ENCODE measurements at places on chromosomes 2 and 18.

DNA sequence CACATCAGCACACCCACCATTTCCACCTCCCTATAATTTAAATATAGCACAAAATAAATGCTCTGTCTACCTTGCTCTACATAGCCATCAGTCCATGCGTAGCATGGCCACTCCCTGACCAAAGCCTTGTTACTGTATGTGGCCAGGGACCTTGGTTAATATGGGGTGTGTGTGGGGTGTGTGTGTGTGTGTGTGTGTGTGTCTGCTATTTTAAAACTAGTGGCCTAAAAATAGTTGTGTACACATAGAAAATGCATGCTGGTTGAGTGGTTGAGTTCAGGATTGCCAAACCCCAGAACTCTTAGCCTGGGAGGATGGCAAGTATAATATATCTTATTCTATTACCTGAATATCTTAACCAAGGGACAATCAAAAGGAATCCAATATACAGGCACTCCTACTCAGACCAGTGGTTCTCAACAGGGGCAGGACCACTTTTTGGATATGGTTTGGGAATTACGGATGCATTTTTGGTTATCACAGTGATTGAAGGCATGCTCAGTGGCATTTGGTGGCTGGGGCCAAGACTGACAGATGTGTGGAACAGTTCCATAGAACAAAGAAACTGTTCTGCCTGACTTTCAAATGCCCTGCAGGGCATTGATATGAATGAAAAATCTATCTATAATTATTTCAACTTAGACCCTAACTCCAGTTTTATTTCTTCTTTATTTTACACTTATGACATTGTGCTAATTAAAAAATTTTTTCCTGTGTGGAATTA lies 72.3 kb upstream of the PSME4 start:
- no peak for DNase-seq

DNA sequence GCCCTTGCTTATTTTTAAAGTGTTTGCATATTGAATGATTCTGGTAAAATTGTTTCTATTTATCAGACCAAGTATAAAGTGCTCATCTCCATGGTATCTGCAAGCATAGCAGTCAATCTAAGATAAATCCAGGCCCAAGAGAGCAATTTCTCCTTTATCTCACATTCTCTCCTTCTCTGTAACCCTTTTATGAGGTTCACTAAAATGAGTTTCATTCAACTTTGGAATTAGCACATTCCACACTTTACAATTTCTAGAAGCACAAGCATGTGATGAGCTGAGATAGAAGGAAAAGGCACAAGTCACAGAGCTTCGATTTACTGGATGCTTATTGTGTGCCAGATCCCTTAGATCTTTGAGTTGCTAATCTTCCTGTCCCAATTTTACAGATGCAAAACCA lies 97.3 kb downstream of the CNTNAP5 start:
- DNase-seq, result no peak

GRCh38 chr2:119252186-119253113 lies 28.8 kb downstream of the STEAP3 start:
- DNase-seq, result no peak

DNA sequence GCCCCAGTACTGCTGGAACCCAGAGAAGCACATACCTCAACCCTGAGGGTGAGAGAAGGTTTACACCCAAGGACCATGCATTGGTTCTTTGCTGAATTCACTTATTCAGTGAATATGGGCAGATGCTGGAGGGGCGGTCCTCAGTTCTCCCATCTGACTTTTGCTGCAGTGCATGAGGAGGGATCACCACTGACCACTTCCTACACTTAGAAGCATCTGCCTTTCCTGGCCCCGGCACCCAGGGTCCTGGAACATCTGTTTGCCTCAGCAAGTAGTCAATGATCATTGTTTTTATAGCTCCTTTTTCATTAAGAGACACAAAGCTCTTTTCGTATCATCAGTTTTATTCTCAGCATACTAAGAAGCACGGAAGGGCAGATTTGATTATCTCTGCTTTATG lies 211.4 kb downstream of the SH3RF3 start:
- no peak for DNase-seq

- peak; percentile 10 for DNase-seq
Observed at GRCh38 chr2:157592948-157593347, 35.7 kb downstream of the ACVR1C start.

DNA sequence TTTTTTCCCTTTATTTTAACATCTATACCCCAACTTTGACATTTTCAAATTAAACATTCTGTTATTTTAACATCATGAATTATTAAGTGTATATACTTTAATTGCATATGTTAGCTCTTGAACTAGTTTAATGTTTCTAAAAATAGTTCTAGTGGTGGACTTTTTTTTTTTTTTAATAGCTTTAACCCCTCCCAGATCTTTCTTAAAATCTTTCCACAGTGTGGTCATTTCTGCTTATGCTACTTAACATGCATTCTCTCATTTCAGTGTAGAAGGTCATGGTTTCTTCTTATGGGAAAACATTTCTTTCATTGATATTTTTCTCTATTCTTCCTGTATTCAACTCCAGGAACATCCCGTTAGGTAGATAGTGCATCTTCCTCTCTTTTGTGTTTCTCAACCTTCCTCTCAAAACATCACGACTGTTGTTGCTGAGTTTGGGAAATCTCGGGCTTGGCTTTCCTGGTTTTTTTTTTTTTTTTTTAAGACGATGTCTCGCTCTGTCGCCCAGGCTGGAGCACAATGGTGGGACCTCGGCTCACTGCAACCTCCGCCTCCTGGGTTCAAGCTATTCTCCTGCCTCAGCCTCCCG lies 849 bp upstream of the TMEM18 start:
- DNase-seq, result no peak

GRCh38 chr2:58081000-58081399 lies 34.4 kb downstream of the VRK2 start:
- DNase-seq, result no peak

- DNase-seq, result no peak
Observed at GRCh38 chr2:232022718-232023117, 61.2 kb downstream of the DIS3L2 start.

DNA sequence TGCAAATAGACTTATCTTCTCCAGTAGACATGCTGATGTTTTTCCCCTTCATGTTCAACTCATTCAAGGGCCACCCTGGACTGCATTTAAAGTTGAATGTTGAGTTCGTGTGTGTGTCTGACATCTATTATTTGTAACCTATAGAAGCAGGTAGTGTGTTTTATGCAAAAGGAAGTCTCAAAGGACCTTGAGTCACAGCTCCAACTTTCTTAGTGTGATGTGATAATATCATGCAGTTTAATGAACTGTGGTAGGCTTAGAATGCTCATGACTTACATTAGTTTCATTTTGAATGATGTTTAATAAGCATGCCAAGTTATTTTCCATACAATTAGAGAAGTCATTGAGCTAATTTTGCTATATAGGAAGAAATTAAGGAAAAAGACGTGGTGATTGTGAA lies 67.9 kb downstream of the CERS6 start:
- DNase-seq, result no peak

DNA sequence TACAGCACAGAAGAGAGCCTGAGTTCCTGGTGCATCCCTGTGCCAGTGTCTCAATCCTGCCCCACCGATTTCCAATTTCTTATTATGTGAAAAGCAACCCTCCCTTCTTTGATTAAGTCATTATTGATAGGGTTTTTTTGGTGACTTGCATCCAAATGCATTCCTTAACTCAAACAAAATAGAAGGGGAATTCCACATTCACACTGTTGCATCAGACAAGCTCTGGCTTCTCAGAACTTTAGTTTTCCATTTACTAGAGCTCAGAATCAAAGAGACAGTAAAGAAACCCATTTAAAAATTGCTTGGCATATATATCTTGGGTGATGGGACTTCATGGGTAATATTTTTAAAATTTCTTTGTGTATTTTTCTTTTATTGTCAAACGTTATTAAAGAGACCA lies 13.8 kb upstream of the TMEM200C start:
- DNase-seq, result no peak

DNA sequence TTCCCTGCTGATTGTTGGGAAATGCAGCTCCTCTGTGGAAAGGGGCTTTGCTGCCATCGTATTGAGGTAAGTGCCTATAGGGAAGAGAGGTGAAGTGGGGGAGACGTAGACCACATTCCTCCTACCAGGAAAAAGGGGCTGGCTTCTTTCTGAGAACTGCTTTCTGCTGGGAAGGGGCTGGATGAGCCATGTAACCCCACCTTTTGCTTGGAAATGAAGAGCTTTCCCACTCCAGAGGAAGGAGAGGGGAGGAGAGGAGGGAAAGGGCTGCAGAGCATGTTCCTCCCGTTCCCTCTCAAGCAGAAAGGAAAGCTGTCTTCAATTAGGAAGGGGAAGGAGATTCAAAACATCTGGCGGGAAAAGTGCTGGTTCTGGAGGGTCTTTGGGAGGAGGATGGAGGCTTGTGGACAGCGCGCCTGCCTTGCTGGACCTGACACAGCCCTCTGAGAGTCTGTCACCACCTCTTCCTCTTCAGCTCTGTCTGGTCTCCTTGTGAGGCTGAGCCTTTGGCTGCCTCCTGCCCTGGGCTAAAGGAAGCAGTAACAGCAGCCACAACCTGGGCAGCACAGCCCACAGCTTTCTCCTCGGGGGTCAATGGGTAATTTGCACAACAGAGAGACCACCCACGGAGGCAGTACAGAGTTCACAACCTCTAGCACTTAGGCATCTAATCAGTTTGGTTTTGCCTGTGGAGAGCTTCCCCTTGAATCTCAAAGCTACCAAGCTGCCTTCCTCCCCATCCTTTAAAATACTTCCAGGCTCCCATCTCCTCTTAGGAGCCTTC lies 410.0 kb upstream of the TNP1 start:
- no peak for DNase-seq

GRCh38 chr2:153886833-153887232 lies 15.1 kb downstream of the GALNT13 start:
- DNase-seq, result no peak

GRCh38 chr2:197786010-197786877 lies 1.1 kb upstream of the BOLL start:
- DNase-seq, result peak; percentile 54

GRCh38 chr2:7071916-7072556 lies 154.8 kb downstream of the RNF144A start:
- DNase-seq, result no peak

DNA sequence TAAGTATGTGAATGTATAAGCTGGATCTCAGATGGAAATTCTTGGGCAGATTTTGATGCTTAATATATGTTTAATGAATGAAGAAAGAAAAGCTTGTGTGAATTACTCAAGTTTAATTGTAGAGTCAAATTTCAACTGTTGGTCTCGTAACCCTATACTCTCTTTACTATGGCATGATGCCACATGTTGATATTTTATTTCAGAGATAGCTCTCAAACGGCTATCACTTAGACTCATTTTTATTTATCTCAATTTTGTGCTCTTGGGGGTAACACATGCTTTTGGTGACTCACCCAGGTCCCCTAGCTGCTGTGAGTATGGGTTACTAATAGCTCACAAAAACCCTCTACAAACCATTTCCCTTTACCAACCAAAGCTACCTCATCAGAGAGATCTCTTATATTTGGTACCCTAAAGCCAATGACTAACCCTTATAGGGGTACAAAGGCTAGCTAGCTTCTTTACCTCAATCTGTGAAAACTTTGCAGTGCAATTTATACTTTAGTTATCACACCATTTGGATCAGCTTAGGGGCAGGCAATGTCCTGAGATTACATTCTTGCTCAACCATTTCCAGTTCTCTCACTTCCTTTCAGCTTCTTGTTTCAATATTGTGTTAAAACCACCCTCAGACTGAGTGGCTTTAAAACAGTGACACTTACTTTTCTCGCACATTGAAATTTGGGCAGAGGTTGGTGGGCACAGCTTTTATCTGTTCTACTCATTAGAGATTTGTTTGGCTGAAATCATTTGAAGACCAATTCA lies 240.3 kb downstream of the CDH7 start:
- no peak for DNase-seq

GRCh38 chr2:54545702-54546450 lies 89.7 kb downstream of the SPTBN1 start:
- no peak for DNase-seq

DNA sequence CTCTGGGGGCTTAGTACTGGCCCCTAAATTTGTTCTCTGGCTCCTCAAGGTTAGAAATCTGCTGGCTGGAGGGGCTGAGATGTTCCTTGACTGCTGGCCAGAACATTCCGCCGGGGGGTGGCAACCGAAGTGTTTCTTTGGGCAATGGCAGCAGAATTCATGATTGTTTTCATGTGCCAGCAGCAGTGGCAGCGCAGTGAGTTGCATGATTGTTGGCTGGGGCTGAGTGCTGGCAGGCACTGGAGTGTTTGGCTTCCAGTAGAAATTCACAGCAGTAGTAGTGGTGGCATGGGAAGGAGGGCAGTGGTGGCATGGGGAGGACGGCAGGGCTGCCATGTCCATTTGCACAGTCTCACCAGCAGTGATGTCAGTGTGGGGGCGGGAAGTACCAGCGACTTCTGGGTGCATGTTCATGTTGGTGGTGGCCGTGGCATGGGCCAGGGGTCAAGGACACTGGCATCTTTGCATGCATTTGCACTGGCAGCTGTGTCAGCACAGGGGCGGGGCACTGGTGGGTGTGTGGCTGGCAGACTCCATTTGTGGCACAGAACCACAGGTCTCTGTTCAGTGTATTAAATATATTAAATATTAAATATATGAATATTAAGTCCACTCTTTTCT lies 130.6 kb upstream of the CDH7 start:
- no peak for DNase-seq

- no peak for DNase-seq
Observed at GRCh38 chr2:127451981-127452380, 33.8 kb downstream of the PROC start.
